Cardiac fibroblast (primary cell): ENCODE measurements at places on chromosomes 3 and 15.

DNA sequence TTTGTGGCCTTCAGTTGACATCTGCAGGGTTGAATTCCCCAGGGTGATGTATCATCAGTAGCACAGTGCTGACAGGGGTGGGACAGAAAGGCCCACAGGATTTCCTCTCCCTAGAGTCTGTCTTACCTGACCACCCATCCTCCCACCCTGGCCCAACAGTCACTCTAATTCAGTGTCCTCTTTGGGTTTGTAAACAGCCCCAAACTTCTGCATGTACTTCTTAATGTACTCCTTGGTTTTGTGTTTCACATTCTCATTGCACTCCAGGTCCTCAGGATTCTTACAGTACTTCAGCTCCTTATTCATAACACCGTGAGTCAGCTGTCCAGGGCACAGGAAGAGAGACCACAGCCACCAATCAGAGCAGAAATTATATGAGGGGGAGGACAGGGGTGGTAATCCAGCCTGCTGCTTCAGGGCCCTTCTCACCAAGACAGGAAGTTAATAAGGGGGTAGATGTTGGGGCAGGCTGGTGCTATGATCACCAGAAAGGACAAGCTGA, 37.5 kb downstream of the NBEAL2 start:
- peak; percentile 67 for DNase-seq

DNA sequence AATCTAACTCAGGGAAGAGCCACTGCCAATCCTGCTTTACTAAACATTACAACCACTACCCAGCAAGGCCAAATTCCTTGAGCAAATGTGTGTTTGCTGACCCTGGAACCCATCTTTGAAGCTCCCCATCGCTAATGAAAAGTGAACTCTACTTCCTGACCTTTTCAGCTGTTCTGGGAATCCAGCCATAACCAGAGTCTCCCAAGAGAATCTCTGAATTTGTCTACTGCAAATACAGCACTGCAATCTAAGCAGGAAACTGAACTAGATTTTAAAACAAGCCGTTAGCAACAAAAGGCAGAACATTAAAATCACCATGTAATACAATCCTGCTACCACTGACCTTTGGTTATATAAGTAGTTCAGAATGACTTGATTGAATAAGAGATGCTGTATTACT, 309.2 kb downstream of the MAGI1 start:
- DNase-seq, result peak; percentile 93

DNA sequence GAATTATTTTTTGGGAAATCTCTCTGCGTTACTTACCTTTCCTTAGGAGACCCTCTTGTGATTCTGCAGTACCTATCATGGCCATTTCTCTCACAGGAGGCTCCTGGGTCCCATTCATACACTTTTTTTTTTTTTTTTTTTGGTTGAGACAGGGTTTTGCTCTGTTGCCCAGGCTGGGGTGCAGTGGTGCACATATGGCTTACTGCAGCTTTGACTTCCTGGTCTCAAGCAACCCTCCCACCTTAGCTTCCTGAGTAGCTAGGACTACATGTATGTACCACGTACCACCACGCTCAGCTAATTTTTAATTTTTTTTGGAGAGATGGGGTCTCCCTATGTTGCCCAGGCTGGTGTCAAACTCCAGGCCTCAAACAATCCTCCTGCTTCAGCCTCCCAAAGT, 36.1 kb downstream of the TRAK1 start:
- no peak for DNase-seq

- DNase-seq, result peak; percentile 33
Observed at GRCh38 chr15:91572110-91572509, 281.4 kb upstream of the SLCO3A1 start.

DNA sequence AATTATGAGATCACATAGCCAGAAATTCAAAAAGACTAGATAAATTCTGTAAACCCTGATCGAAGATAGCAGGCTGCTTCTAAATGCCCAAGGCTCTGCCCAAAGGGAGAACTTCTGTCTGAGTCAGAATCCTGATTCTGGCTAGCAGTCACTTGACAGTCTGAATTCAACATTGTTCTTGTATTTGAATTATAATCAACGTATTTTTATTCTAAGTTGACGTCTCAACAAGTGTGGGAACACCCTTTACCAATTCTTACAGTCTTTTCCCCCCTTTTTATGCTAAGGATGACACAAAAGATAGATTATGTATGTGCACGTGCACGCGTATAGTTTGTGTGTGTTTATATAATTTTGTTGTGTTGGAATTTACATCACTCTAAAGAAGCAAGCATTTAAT, 552.8 kb downstream of the NAALADL2 start:
- no peak for DNase-seq

- DNase-seq, result no peak
Observed at GRCh38 chr15:39618063-39618823, 37.4 kb downstream of the THBS1 start.

DNA sequence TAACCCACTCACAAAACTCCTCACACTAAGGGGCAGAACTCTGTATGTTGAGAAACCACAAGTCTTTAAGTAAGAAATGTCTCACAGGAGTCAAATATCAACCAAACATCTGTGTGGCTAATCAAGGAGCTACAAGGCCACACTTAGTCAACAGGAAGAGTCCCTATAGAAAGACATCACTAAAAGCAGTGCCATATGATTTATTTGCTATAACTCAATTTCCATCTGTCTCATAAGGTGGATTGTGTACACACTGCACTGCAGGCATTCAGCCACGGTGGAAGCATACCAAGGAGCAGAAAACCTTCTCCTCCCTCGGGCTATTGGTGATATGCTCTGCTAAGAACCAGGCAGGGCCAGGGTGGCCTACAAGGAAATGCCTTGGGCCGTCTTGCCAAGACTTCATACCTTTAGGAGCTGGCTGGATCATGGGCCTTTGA, 197.6 kb upstream of the CFAP20DC start:
- no peak for DNase-seq

DNA sequence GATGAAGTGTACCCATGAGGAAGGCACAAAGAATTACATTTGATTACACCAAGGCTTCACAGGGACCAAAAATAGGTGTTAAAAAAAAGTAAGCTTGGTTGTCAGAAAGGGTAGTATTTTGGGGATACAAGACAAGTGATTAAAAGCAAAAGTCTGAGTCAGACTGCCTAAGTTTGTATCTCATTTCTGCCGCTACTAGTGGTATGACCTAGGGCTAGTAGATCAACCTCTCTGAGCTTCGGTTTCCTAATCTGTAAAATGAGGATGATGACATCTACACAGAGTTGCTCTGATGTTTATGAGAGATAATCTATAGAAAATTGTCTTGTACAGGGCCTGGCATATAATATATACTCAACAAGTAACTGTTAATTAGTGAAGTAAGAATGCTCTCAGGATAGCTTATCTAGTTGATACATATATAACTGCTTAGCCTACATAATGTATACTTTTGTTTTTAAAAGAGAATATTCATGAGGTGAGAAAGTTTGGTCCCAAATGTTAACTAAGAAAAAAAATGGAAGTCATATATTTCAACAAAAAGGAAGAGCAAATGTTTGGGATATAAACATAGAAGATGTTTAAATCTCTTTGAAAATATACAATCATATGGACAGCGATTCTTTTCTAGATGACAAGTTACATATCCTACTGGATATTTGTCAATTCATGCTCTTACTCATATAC, 163.0 kb upstream of the SLC2A2 start:
- DNase-seq, result no peak

GRCh38 chr15:42687740-42688139, 49.2 kb downstream of the CDAN1 start:
- DNase-seq, result no peak

DNA sequence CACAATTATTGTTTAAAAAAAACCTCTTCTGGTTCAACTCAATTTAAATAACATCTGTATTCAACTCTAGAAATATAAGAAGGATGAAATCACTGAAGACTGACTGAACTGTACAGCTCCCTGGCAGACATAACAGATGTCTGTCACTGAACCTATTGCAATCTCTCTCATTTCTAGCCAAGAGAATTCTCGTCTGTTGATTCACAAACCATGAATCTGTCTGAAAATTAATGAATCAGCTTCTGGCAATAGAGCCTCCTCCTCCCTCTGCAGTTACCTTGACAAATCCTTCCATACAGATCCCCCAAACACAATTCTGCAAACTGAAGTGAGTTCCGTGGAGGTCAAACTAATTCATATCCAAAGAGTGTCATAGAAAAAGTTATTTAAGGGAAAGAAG, 561.4 kb downstream of the PYDC2 start:
- DNase-seq, result peak; percentile 66

DNA sequence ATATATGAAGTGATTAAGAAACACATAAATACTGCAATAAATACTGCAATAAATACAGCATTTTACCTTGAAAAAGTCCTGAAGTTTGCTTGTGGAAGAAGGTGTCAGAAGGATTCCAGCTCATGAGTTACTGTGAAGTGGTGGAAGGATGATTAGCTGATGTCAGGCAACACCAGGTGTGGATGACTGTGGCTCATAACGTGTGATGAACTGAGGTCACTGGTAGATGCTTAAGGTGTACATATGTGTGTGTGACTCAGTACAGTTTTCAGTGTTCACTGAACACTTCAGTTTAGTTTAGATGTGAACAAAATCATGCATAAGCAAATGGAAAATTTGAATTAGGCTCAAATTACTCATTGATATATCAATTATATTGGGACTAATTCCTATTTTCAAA, 1045.0 kb downstream of the NTRK3 start:
- DNase-seq, result no peak

DNA sequence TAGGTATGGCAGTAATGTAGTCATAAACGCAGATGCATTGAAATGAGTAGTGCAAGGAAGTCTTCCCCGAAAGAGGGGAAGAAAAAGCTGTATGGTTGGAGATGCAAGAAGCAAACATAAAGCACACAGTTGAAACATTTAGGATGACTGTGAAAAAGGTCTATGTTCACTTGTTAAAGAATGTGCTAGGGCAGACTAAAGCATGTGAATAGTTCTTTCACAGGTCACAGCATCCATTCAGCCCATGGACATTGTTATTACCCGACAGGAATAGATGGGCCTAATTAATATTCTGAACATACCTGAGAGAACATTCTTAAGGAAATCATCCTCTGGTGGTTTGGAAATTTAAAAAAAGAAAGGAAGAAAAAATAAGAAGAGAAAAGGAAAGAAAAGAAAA, 595.2 kb downstream of the ZIC1 start:
- no peak for DNase-seq

- peak; percentile 96 for DNase-seq
Observed at GRCh38 chr3:114418724-114419543, 125.1 kb downstream of the TIGIT start.

GRCh38 chr3:183895296-183895695, 10.6 kb upstream of the PARL start:
- peak; percentile 72 for DNase-seq

- no peak for DNase-seq
Observed at GRCh38 chr3:145900056-145900829, 260.7 kb downstream of the PLOD2 start.

DNA sequence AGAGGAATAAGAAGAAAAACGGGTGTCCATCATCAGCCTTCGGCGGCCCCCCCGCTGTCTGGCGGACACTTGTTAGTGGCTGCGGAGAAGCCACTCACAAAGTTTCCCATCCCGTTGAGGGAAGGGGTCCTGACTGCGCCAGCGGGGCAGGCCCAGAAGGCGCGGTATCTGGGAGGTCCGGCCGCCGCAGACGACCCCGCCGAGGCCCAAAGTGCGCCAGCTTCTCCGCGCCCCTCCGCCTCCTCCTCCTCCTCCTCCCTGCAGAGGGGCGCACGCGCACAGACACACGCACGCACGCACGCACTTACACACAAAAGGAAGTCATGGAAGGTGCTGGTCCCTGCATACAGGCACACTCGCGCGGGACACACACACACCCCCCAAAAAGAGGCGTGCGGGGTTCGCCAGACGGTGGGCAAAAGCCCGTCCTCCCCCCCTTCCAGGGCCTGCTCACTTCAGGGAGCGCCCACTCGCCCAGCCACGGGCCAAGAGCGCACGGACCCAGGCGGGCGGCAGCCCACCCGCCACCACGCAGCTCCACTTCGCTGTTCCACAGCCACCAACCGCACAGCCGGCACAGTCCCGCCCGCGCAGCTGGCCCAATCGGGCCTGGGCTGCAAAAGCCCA, 18.0 kb downstream of the ZNF148 start:
- DNase-seq, result peak; percentile 39

DNA sequence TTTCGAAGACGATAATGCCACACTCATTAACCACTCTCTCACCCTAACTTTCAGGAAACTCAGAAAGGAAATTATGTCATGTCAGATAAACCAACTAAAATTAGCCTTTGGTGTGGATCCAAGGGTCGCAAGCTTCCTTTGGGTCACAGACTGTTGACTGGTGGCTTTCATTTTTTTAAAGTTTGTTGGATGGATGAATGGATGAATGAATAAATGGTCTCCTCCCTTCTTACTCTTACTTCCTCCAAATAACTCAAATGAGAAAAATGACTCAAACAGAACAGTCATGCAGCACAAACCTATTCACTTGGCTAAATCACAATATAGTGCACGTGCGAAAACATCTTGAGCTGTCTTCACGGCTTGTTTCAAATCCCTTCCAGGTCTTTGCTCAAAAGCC, 82.9 kb upstream of the HACD2 start:
- DNase-seq, result peak; percentile 37

- no peak for DNase-seq
Observed at GRCh38 chr15:82298032-82298431, 35.4 kb downstream of the SAXO2 start.

DNA sequence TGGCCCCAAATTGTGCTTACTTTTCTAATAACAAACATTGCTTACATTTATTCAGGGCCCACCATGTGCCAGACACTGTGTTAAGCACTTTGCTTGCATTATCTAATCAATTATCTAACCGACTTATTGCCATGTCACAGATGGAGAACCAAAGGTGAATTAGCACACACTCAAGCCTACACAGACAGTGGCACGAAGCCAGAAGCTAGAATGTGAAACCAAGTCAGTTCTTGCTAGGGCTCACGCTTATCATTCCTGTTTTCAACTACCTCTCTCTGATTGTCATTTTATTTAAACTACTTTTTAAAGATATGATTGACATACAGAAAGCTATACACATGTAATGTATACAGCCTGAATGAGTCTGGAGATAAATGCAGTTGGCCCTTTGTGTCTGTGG, 215.7 kb upstream of the CFAP20DC start:
- no peak for DNase-seq

DNA sequence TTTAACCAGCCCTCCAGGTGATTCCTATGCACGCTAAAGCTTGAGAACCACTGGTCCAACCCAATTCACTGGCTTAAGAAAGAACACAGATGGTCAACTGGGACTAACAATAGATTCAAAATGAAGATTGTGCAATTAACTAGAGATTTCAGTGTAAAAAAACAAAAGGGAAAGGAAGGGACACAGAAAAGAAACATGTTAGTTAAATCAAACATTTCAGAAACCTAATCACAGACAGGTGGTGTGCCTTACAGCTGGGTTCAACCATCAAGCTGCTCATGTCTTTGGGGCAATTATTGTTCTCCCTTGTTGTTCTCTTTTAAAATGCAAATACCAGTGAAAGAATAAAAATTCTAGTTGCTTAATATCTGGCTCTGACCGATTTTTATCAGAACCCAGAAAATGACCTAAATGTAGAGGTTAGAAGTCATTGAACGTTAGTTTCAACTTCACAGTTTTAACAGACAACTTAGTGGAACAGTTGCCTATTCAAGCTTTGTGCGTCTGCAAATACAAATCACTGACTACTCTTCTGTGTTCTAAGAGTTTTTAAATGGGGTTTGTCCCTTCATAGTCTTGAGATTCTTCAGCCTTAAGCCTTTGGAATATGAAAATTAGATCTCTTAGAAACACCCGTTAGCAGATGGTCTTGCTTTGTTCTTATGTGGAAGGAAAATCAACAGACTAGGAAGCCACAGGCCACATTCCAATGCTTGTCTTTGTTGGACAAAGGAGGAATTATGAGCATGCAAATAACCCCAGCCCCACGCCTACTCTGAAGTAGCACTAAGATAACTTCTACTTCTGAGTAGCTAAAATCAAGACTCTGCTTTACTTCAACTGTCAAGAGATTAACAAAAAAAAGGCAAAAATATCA, 223.4 kb downstream of the ATP8B4 start:
- peak; percentile 48 for DNase-seq
